Type B pancreatic cell (in vitro differentiated cells): ENCODE measurements at places on chromosomes 4 and X.

DNA sequence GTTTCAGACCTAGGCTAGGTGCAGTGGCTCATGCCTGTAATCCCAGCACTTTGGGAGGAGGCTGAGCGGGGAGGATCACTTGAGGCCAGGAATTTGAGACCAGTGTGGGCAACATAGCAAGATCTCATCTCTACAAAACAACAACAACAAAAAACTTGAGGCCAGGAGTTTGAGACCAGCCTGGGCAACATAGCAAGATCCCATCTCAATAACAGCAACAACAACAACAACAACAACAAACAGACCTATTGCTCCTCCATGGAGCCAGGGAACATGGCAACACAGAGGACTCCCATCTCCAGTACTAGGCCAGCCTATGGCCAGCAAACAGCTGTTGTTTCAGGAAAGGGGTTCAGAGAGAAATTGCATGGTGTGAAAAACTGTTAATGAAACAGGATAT, 43.4 kb downstream of the SLC16A2 start:
- DNase-seq, result no peak

GRCh38 chrX:99663136-99663535, 746.9 kb downstream of the PCDH19 start:
- DNase-seq, result no peak

- DNase-seq, result no peak
These were observed 558.0 kb upstream of the TECRL start for GRCh38 chr4:64967286-64967685.

DNA sequence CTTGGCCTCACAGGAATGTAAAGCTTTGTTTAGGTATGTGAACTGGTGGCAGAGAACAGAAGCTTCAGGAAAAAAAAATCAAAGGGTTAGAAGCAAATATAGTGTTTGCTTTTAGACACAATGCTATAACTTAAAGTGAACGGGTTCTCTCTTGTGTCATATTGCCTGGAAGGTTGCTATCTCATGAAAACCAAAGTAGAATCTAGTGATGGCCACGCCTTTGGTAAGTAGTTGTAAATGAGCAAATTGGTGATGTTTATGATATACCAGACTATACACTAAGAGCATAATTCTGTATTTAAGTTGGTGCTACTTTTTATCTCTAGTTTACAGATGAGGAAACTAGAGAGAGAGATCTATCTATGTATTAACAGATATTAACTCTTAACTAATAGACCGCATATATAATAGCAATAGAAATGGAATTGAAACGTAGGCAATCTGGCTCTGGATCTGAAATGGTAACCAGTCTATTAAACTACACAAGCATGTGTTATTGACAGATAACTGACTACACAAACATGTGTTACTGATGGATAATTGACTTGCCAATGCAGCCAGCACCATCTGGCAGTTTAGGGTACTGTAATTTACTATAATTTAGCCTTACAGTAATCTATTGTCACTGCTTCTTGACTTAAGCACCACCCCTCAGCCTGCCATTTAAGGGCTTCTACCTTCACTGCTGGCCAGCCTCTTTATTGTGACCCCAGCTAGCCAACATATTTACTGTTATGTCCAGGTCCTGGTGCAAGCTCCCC, 40.8 kb downstream of the HCCS start:
- DNase-seq, result no peak

GRCh38 chr4:69727426-69727825, 33.0 kb downstream of the SULT1B1 start:
- DNase-seq, result no peak

DNA sequence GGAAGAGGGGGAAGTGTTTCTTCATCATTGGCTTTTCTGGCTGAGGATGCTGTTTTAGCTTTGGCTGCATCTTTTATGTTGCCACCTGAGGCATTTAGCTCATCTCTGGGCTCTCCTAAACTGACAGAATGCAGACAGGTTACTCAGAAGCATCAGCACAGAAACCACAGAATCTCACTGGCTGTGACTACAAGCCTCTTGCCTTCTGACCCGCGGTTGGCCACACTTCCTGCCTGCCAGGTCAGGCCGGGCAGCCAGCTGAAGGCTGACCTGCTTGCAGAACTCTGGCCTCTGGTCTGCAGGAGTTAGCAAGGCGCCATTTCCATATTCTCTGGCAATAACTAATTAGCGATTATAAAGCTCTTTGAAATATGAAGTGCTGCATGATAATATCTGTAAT, 366.5 kb downstream of the MID1IP1 start:
- DNase-seq, result no peak

DNA sequence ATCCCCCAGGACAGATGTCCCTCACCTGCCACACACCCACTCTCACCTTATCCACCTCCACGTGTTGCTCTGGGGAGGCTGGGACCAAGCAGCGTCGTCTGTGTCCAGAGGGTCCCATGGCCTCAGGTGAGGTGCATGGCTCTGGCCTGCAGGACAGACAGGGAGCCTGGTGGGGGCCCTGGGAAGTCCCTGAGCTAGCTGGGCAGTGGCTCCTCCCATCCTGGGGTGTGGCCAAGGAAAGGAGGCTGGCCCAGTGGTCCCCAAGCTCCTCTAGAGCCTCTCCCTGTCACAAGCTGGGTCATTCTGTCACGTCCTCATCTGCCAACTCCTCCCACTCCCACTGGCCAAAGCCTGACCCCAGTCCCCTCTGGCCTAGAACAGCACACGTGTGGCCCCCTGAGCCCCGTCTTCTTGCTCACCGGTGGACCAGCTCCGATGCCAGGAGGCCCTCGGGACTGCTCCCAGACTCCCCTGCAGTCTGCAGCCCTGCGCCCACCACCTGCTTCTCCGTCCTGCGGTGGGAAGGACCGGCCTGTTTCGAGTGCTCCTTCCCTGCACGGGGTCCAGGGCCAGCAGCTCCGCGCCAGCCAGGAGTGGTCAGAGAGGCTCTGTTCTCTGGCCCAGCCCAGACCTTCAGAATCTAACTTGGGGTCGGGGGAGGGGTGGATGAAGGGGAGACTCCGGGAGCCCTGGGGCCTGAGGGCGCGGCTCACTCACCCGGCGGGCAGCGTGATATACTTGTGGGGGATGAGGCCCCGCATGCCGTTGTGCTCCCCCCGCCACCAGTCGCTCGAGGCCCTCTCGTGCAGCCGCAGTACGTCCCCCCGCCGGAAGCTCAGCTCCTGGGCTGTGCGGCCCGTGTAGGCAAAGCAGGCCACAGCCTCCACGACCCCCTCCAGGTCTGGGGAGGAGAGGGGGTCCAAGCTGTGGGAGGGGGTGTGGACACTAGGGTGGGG, 4.8 kb downstream of the AVPR2 start:
- DNase-seq, result no peak

GRCh38 chr4:134544303-134544770, 342.7 kb upstream of the PABPC4L start:
- DNase-seq, result no peak

- no peak for DNase-seq
These were observed 12.6 kb downstream of the NOCT start for GRCh38 chr4:139028191-139028661.

- DNase-seq, result no peak
These were observed 34.5 kb downstream of the GALNTL6 start for GRCh38 chr4:171847751-171848150.

GRCh38 chr4:1168191-1169101, 3.9 kb downstream of the SPON2 start:
- no peak for DNase-seq

GRCh38 chr4:8188743-8189550, 10.1 kb upstream of the SH3TC1 start:
- DNase-seq, result no peak
